ENCODE measurements at places on chromosomes 16 and 17.
A peak's percentile ranks its signal among the peaks of the same experiment; 100 is the strongest.

DNA sequence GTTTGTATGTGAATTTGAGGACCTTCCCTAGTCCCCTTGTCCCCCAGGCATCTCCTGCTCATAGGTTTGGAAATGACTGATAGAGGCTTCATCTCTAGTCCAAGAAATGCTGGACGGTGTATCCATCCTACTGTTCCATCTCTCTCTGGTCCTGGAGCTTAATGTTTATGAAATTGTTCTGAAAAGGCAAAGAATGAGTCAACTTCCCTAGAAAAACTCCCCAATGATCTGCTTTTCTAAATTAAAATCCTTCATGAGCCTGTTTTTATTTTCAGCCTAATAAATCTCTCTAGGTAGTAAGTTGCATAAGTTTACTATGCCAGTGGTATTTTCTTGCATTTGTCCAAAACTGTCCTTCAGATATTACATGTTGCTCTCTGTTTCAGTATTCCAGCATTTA, 2.1 kb upstream of the IGSF6 start:
- no peak for DNase-seq

GRCh38 chr16:86064431-86065250, 165.7 kb downstream of the IRF8 start:
- no peak for DNase-seq

GRCh38 chr17:7184647-7185046, 5.5 kb upstream of the ASGR1 start:
- no peak for DNase-seq

DNA sequence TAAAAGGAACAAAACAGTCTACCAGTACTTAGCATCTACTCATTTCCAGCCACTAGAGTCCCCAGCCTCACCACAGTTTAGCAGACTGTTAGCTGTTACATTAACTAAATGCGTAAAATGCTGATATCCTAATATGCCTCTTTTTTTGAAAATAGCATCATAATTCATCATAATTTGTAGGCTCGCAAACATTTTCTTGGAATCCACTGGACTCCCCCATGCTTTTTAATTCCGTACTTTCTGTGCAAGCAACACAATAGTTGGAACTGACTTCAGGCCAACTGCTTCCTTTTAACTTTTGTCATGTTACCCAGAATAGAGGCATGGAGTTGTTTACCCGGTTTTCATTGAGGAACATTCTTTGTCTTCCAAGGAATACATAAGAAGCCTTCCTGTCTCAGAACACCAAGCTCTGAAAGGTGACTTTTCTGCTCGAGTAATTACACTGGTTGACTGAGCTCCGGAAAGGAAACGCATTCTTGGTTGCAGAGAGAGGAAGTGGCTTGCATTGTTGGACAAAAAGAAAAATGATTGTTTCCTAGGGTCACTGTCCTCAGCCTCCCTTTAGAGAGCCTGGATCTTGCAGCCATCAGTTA, 30.9 kb upstream of the SEC14L1 start:
- DNase-seq = peak; percentile 39

DNA sequence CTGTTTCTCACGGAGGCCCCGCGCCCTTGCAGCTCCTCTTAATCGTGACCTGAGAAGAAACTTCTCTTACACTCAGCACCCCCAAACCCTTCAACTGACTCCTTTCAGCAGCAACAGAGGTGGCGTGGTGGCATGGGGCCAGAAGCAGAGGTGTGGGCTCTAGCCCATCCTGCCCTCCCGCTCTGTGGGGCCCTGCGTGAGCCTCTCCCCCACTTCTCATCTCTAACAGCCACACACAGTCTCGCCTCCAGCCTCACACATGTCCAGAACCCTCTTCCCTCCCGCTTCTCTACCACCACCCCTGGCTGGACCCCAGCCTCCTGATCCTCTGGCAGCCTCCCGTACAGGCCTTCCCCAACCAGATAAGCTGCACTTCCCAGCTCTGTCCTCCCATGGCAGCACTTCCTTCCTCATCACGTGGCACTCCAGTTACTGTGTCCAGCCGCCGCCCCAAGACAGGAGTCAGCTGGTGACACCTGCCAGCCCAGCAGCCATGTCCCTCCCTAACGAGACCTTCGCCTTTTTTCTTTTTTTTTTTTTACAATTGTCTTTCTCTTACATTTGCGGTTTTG, 30.5 kb downstream of the NSMCE1 start:
- no peak for DNase-seq

DNA sequence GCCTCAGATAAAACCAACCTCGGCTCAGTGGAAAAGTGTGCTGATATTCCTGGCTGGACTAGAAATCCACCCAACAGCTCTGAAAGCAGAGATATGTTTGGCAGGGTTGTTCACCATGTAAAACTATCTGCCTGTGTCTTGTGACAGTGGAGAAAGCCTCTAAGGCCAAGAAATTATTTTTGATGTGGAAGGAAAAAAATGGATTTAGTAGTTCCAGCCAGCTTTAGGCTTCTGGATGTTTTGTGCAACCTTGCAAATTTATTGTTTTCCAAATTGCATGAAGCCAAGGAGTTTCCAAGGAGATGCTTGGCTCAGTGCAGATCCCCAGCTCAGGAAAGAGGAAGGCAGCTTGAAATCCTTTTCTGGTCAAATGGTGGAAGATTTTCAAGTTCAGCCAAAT, 31.6 kb downstream of the TEKT5 start:
- no peak for DNase-seq

DNA sequence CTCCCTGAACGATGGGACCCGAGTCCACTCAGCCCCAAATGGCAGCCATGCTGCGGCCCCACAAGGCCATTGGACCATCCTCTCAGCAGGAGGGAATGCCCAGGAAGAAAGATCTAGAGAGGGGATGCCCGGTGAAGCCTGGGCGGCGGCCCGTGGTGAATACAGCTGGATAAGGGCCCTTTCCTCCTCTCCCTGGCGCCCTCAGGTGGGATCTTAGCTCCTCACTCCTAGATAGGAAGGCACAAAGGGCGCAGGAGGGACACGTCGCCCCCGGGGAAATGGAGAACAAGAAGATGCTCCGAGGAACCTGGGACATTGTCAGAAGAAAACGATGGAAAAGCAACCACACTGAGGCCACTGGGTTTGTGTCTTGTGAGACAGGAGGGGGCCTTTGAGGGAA, 2.5 kb downstream of the CD300C start:
- no peak for DNase-seq
